ENCODE measurements at places on chromosomes 12 and 14. TPM values are rescaled to one million over a fixed set of nuclear protein-coding genes. Genes with fewer than 3 reads are reported as not detected.

Gene HOXC13
- total RNA-seq = not detected

Gene ENO2
- total RNA-seq = 6.2 TPM

Gene RD3L
- not detected for total RNA-seq

Gene PLBD1
- total RNA-seq = 0.27 TPM

Gene RHEBL1
- 5.4 TPM for total RNA-seq

Gene ANKRD33
- total RNA-seq = not detected

Gene KRT78
- not detected for total RNA-seq

Gene SYCP3
- total RNA-seq = not detected
